ACHN (cell line): ENCODE measurements at places on chromosomes 2 and 18.

DNA sequence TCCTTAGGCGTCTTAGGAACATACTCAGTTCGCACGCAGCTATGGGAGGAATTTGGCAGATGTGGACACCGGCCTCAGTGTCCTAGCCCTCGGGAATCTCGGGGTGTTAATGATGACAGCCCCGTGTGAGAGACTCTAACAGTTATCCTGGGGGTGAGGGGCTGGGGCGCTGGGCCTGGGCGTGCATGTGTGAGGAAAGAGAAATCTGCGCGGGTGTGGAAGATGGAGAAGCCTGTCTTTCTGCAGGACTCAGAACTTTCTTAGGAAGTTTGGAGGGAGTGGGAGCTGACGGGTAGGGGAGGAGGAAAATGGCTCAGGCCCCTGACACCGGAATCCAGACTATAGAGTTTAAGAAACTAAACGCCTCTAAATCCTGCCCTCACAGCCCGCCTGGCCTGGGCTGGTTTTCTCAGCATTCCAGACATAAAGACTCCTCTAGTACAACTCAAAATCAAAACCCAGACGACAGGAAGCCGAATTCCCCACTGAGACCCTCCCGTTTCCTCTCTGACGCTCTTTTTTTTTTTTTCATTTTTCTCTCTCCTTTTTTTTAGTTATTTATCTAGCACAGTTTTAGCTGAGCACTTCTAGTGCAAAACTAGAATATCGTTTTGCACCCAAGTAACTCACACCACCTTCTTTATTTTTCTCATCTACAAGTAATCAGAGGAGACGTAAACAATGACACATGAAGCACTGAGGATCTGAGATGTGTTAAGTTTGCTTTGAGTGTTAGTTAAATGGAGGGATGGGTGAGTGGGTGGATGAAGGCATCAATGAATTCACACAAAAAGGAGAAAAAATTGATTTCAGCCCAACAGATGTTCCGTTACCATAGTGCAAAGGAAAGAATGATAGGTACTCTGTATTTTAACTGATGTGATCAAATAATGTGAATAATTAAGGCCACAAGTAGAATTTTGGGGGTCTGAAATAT, 1.2 kb upstream of the HAAO start:
- DNase-seq, result no peak

GRCh38 chr2:61845320-61845719, 8.5 kb downstream of the FAM161A start:
- no peak for DNase-seq

GRCh38 chr18:7133181-7133580, 15.6 kb upstream of the LAMA1 start:
- no peak for DNase-seq

DNA sequence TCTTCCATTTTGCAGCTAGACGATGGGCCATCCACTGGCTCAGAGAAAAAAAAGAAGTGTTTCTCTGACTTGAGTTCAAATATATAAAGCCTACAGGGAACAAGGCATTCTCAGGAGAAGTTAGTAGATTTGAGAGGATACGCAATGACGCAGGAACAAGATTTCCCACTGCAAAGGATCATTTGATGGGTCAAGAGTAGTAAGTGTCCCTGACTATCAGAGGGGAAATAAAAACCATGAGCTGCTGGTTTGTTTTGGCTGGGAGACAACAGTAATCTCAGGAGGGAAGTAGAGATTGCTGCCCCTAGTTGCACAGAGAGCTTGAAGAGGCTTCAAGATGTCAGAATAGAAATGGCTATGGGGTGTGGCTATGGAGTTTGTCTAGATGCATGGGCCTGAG, 22.3 kb upstream of the MYO1B start:
- no peak for DNase-seq

GRCh38 chr2:120885321-120885720, 149.7 kb downstream of the GLI2 start:
- DNase-seq, result no peak

DNA sequence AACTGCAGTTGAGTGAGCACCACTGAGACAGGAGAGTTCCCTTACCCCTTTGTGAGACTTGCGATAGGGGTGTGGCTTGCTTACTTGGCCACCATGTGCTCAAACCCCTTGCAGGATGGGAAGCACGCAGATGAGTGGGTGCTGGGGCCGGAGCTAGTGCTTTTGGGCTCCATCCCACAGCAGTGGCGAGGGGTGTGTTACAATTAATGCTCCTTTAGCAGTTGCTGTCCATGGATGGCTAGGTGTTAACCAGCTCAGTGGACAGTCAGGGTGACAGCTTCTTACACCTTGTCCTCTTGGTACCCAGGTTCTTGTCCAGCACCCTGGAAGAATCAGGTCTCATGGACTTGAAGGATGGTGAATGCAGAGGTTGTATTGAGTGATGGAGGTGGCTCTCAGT, 103.9 kb downstream of the SH3RF3 start:
- DNase-seq, result no peak

GRCh38 chr18:49547701-49548100, 14.2 kb upstream of the LIPG start:
- DNase-seq, result no peak

- no peak for DNase-seq
Observed at GRCh38 chr2:113174376-113174750, 592 bp downstream of the PSD4 start.

- no peak for DNase-seq
Observed at GRCh38 chr2:197596766-197597165, 78.6 kb downstream of the RFTN2 start.

- DNase-seq, result no peak
Observed at GRCh38 chr18:49677762-49678413, 116.0 kb downstream of the LIPG start.

DNA sequence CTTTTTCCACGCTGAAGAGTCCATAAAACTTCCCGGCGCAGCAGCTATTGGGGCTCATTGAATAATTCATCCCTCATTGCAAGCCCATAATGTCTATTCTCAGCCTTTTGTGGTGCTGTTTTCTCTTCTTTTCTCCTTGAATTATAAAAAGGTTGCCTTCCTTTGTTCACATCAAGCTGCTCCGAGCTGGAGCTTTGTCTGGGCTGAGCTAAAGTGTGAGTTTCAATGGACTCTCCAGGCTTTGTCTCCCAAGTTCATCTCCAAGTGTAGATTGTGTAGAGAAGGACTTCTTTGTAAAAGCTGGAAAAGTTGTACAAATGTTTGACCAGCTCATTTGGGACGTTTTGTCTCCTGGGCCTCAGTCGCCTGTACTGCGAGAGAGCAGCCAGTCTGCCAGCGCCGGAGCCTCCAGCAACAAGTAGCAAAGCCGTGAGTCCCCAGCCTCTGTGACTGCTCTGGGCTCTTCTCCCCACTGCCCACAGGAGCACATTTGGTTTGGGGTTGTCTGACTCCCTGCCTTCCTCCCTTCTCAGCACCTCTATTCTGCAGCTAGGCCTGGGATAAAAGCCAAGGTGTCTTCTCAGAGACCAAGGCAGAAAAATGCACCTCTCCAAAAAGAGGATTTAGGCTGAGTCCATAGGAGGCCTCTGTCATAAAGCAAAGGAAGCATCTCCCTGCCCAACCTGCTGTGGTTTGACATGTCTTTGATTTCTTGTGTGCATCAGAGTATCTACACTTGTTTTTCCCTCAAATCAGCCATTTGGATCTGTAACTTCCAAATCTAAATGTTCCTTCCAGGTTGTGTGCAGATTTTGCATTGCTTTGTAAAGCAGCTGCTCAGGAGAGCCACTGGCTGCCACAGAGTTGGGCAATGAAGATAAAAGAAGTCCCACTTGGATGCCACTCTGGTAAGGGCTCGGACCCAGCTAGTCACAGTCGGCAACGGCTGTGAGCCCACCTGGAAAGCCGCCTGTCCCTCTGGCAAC, 6.4 kb downstream of the PAX3 start:
- no peak for DNase-seq
